ENCODE measurements at places on chromosomes 13 and 19. TPM values are rescaled to one million over a fixed set of nuclear protein-coding genes. Genes with fewer than 3 reads are reported as not detected.
A peak's percentile ranks its signal among the peaks of the same experiment; 100 is the strongest.

DNA sequence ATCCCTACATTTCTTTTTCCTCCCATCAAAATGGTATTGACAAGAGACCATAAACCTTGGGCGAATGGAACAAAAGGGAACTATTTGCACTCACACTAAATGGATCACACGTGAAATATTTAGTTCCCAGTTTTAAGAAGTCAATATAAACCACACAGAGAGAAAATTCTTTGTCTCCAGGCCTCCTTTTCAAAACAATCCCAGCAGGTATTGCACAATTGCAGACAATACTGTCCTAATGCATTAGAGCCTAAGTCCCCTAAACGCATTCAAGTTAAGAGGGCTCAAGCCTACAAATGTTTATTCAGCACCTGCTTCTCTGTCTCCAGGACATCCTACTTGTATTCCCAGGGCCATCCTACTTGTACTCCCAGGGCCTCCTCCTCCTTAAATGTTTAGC, 1.3 kb upstream of the B3GLCT start:
- DNase-seq, result no peak

- no peak for DNase-seq
Observed at GRCh38 chr13:104314926-104315535, 1248.8 kb upstream of the SLC10A2 start.

DNA sequence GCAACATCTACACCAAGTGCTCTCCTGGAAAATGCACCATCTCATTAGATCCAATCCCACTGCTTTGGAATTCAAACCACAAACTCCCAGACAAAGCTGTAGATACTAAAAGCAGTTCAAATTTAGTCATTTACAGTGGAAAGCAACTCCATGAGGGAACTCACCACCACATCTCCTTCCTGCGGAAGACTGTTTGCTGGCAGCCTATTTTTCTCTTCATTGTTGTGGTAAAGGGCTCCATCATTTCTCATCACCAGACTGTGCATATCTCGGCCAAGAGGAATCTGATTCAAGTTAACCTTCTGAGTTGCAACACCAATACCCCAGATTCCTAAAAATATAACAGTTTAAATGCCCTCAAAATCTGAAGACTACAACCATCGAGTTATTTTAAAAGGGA, 8.4 kb downstream of the SPRYD7 start:
- DNase-seq, result no peak

DNA sequence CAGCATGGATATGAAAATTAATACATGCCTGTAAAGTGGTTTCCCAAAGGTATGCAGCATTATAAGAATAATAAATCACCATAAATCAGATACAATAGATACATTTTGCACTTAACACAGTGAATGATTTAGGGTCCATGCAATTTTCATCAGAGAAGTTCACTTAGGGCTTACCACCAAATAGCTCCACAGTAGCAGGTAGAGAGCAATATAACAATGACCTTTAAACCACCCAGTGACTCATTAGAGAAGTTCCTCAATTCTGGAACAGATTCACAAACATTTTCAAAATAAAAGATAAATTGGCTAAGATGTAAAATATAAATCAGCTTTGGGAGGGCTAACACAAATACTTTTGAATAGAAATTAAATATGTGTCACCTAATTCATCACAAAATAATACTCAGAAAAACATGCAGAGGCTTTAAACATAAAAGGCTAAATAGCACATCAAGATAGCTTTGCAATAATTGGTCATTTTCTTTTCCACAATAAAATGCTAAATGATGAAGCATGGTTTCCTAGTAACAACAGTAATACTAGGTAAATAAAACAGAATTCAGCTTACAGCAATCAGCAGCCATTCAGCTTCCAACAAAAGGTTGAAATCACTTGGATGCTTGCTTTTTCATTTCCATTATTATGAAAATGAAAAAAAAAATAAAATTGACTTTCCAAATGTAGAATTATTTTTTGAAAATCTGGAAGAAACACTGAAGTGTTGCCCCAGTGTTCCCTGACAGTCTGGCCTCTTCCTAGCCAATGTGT, 84.3 kb upstream of the NBEA start:
- no peak for DNase-seq

DNA sequence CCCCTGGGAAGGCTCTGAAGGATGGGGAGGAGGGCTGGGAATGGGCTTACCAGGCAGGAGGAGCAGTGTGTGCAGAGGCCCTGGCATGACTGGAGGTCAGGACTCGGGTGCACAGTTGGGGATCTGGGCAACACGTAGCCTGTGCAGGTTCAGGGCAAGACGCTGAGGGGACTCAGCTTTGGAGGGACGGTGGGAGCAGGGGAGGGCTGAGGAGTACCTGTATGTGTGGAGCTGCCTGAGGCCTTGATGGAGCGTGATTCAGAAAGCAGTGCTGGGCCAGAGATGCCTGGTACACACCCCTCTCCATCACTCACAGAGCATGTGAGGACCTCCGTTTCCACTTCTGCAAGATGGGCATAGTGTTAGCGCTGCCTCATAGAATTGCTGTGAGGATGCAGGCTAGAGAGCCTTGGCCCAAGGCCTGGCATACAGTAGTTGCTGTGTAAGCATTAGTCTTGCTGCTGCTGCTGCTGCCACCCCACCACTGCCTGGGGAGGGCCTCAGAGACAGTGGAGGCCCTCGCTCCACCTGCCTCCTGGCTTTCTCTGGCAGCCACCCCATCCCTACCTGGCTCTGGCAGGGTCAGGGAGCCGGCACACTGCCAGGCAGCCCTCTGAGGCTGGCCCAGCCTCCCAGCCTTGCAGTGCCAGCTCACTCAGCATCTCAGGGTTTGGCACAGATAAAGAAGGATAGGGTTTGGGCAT, 2.4 kb downstream of the PAK4 start:
- DNase-seq, result no peak

GRCh38 chr19:35879770-35880317, 11.5 kb downstream of the APLP1 start:
- peak; percentile 84 for DNase-seq

DNA sequence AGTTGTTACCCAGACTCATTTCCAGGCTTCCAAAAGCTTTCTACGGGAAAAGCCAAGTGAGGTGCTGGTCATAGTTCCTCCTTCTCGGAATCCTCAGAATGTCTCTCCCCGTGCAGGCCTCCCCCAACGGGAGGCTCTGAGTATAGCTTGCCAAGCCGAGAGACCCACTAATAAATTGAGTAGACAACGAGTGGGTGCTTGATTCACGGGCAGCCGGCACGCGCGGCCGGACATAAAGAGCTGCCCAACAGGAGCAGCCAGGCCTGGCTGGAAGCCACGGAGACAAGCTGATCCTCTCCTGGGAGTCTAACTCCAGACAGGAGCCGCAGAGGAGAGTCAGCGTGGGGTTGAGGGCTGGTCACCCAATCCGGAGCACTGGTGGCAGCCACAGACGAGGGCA, 43.4 kb upstream of the MEDAG start:
- no peak for DNase-seq

Gene SLC25A41
- not detected for total RNA-seq

Measured in liver (tissue), 10 donors.